Testis (tissue), 5 donors: ENCODE measurements at places on chromosomes 12 and 14. TPM values are rescaled to one million over a fixed set of nuclear protein-coding genes. Genes with fewer than 3 reads are reported as not detected.

Gene HOTAIR
- 3.4 TPM for total RNA-seq

Gene KRT85
- 0.74 TPM for total RNA-seq

Gene DHH
- total RNA-seq, result 148 TPM

Gene LUM
- total RNA-seq, result 8.3 TPM

Gene SMOC1
- total RNA-seq, result 143 TPM

Gene TMEM179
- total RNA-seq, result 9.8 TPM

Gene LRCOL1
- total RNA-seq, result 0.81 TPM

Gene CPNE6
- total RNA-seq, result 0.12 TPM

Gene TSPAN19
- total RNA-seq, result 2.4 TPM

Gene CACNA1C
- total RNA-seq, result 20.3 TPM

Gene PROX2
- 0.06 TPM for total RNA-seq

Gene POTEG
- total RNA-seq, result 47.9 TPM

Gene SMIM41
- 15.6 TPM for total RNA-seq

Gene TULP3
- 26.5 TPM for total RNA-seq

Gene GDF3
- total RNA-seq, result not detected

Gene SLC10A1
- not detected for total RNA-seq
